Naive thymus-derived CD4-positive, alpha-beta T cell (primary cell): ENCODE measurements at places on chromosomes 2 and 18.

- peak overlapping the region; percentile 76 for H3K4me3 ChIP-seq
- peaks cover 4% of the 10 kb centered on the region for H3K4me1 ChIP-seq
- H3K36me3 ChIP-seq = no peaks in the 10 kb centered on the region
- no peaks in the 10 kb centered on the region for H3K27me3 ChIP-seq
These were observed 766 bp downstream of the MFF start for GRCh38 chr2:227325839-227326195.

DNA sequence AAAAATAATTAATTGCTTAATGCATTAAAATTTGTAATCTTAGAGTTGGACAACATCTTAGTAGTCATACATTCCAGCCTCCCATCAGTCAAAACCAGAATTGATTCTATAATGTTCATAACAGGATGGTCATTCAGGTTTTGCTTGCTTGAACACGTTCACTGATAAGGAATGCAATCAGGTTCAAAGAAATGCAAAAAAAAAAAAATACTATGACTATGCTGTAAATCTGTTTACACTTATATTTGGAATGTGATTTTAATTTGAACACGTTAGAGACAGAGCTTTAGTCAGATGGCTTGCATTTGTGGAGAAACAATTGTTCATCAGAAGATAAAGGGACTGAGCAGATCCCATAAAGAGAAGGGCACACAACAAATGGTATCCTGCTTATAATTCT, 131.3 kb upstream of the UNC80 start:
- no peak for DNase-seq
- H3K4me1 ChIP-seq = no peaks in the 10 kb centered on the region
- H3K36me3 ChIP-seq = no peaks in the 10 kb centered on the region

DNA sequence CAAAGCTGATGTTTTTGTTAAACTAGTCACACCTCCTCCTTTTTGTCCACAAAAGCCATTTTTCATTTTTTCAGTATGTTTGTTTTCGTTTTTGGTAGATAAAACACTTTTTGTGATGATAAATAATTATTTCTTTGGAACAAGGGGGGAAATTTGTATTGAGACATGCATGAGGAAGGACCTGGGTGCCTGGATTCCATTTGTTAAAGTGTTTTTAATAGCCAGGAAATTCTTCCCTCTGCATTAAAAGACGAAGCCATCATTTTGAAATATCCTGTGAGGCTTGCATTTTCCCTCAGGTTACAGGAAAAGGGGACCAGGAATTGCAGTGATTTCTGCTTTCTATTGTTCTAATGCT, 52.1 kb upstream of the CTLA4 start:
- no peak overlapping the region for H3K4me3 ChIP-seq
- H3K4me1 ChIP-seq = peaks cover 30% of the 10 kb centered on the region
- no peaks in the 10 kb centered on the region for H3K36me3 ChIP-seq

DNA sequence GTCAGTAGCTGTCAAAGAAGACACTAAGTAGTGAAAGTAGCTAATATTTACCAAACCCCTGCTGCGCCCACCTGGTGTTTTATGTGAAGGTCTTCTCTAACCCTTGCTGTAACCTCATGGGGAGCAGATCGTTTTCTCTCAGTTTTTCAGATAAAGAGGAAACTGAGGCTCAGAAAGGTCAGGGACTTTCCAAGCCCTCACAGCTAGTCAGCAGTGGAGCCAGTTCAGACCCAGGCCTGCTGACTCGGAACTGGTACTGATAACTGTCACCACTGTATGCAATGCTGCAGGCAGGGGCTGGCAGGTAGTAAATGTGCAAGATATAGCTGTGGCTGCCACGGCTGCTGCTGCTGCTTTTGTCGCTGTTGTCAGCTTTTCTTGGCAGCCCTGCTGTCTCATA, 69.1 kb downstream of the LRRFIP1 start:
- no peak for DNase-seq
- H3K27ac ChIP-seq = peak overlapping the region; percentile 96
- no peaks in the 10 kb centered on the region for H3K36me3 ChIP-seq
- peaks cover 62% of the 10 kb centered on the region for H3K4me1 ChIP-seq
- no peaks in the 10 kb centered on the region for H3K27me3 ChIP-seq
- peak overlapping the region; percentile 25 for H3K4me3 ChIP-seq

GRCh38 chr2:46239175-46239846, 57.9 kb upstream of the EPAS1 start:
- H3K4me1 ChIP-seq = peaks cover 17% of the 10 kb centered on the region
- no peak for DNase-seq
- peak overlapping the region; percentile 36 for H3K27ac ChIP-seq
- no peaks in the 10 kb centered on the region for H3K27me3 ChIP-seq
- no peaks in the 10 kb centered on the region for H3K36me3 ChIP-seq

- H3K27ac ChIP-seq = peak overlapping the region; percentile 91
- peak; percentile 40 for DNase-seq
- H3K4me1 ChIP-seq = peaks cover 3% of the 10 kb centered on the region
- peaks cover 11% of the 10 kb centered on the region for H3K36me3 ChIP-seq
These were observed 97.9 kb upstream of the SERTAD2 start for GRCh38 chr2:64751286-64752260.
